ENCODE measurements at places on chromosomes 6 and 20.

- DNase-seq = peak; percentile 7
Measured at GRCh38 chr6:41353333-41353732, 17.9 kb downstream of the NCR2 start.

GRCh38 chr6:143465546-143465945 is 14.9 kb downstream of the PEX3 start:
- DNase-seq = no peak

GRCh38 chr6:106444777-106445507 is 84.4 kb downstream of the CRYBG1 start:
- DNase-seq = no peak

- no peak for DNase-seq
Measured at GRCh38 chr6:124927806-124928205, 34.4 kb upstream of the RNF217 start.

GRCh38 chr6:112039431-112039770 is 14.5 kb upstream of the CCN6 start:
- DNase-seq = no peak

DNA sequence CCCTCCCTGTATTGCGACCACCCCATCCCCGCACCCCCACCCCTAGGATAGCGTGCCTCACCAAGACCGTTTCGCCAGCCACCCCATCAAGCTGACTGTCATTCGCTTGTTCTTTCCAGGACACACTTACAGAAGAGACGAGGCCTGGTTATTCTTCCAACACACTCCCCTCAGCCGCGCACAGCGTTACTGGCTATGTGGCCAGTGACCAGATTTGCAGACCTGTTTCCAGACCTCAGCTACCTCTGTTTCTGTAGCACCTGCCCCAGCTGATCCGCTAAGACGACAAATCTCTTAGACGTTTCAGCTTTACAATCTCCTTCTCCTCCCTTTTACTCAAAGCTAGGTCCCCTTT is 26.1 kb downstream of the HLA-F start:
- no peak for DNase-seq

- no peak for DNase-seq
Measured at GRCh38 chr6:23180504-23181293, 611.3 kb downstream of the HDGFL1 start.

All from right atrium auricular region (tissue), 2 donors.